ENCODE measurements at places on chromosomes 13 and 19. TPM values are rescaled to one million over a fixed set of nuclear protein-coding genes. Genes with fewer than 3 reads are reported as not detected.

DNA sequence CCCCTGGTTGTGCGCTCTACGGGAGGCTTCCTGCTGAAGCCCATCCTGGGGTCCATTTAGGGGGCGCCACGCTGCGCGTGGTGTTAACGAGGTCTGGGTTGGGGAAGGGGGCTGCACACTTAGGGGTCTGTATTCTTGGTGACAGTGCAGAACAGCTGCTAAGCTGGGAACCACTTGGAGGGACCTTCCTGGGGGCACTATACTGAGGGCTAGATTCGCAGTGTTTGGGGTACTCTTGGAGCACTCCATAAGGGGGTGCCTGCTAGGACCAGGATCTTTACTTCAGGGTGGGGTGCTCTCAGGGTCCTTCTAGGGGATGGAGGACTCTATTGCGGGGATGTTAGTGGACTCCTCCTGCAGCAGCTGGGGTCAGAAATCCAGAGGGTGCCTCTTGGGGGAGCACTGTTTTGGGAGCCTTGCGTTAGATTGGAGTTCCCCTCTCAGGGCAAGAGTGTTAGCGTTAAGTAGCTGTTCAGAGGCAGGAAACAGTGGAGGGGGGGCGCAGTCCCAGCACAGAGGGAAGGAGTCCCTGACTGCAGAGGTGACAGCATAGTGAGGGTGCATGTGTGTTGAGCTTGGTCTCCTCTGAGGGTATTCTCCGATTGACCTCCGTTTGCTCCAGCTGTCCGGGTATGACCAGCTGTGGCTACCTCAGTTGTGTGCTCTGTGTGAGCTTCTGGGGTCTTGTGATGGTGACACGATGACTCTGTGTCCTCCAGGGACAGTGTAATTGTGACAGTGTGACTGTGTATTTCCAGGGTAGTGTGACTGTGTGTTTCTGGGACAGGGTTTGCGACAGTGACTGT, 1.1 kb downstream of the PDE4A start:
- no peak for DNase-seq
- peaks cover 55% of the 10 kb centered on the region for H3K27me3 ChIP-seq
- H3K4me1 ChIP-seq = peaks cover 79% of the 10 kb centered on the region
- H3K36me3 ChIP-seq = no peaks in the 10 kb centered on the region

DNA sequence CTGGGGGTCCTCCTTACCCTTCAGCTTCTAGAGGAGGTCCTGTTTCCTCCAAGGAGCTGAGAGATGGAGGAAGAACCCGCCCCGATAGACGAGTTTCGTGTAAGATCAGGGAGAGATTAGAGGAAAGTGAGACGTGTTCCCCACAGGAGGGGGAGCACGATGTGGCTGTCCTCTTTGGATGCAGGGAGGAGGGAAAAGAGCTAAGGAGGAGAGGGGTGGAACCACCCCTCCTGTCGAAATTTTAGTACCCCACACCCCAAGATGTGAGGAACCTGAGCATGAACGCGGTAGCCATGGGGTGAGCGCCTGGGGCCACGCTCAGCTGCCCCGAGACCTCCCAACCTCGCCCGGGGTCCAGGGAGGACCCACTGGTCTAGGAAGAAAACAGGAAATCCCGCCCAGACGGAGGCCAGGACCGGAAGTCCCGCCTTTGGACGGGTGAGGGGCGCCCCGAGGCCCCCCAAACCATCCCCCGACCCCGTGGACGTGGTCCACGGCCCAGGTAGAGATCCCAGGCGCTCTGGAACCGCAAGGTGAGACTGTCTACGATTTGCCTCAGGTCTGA, 1.2 kb downstream of the AKT1S1 start:
- H3K36me3 ChIP-seq = peaks cover 10% of the 10 kb centered on the region
- peak overlapping the region; percentile 98 for H3K27ac ChIP-seq
- peaks cover 19% of the 10 kb centered on the region for H3K4me1 ChIP-seq

- H3K4me1 ChIP-seq = peaks cover 20% of the 10 kb centered on the region
- no peak for DNase-seq
- H3K27ac ChIP-seq = no peak overlapping the region
These were observed 167.1 kb downstream of the LMO7 start for GRCh38 chr13:75803164-75803611.

- DNase-seq = no peak
- no peaks in the 10 kb centered on the region for H3K27me3 ChIP-seq
- H3K36me3 ChIP-seq = peaks cover 8% of the 10 kb centered on the region
- no peak overlapping the region for H3K4me3 ChIP-seq
These were observed 9.2 kb downstream of the RANBP3 start for GRCh38 chr19:5968431-5969373.

DNA sequence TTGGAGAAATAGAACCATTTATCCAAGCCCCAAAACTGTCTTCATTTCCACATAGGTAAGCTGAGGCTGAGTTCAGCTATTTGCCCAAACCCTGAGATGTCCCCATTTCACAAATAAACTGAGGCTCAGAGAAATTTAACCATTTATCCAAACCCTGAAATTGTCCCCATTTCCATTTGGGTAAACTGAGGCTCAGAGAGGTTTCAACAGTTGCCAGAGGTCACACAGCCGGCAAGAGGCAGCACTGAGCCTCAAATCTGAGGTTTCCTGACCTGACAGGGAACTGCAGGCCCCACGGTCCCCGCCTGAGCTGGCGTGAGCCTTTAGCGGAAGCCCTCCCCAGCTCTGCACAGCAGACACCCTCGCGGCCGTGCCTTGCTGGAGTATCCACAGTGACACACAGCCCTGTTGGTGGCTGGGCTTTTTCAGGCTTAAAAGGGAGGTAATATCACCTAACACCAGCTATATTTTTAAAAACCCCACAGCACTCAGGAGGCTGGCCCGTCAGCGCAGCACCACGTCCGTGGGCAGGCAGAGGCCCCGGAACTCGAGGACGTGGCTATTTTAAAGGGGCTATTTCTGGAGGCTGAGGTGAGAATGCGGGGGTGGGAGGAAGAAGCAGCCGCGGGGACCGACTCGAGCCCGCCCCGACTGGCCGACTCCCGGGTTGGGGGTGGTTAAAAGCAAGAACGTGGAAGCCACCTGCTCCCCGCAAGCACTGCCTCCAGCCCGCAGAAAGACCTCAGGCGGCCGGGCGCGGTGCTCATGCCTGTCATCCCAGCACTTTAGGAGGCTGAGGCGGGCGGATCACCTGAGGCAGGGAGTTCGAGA, 18.5 kb downstream of the PTPRS start:
- no peak overlapping the region for H3K27ac ChIP-seq
- DNase-seq = no peak
- H3K4me1 ChIP-seq = no peaks in the 10 kb centered on the region
- peaks cover 5% of the 10 kb centered on the region for H3K27me3 ChIP-seq
- no peaks in the 10 kb centered on the region for H3K36me3 ChIP-seq
- H3K4me3 ChIP-seq = no peak overlapping the region

GRCh38 chr13:101092985-101093384, 323.3 kb downstream of the NALCN start:
- no peaks in the 10 kb centered on the region for H3K27me3 ChIP-seq
- H3K4me3 ChIP-seq = no peak overlapping the region
- H3K27ac ChIP-seq = no peak overlapping the region
- H3K4me1 ChIP-seq = no peaks in the 10 kb centered on the region
- H3K36me3 ChIP-seq = no peaks in the 10 kb centered on the region

DNA sequence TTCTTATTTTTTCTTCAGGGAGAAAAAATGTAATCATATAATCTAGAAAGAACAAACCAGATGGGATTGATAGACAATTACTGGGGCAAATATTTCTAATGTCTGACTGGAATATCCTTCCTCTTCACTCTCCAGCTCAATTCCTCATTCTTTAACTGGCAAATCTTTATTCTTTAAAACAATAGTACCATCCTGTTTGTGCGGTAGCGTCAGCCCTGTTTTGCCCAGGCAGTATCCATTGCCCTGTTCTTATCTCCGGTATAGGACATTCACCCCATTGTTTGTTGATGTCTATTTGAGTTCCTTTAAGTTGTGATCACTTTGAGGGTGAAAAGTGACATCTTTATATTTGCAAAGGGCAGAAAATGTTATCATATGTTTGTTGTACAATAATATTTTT, 185.4 kb downstream of the POSTN start:
- no peak overlapping the region for H3K4me3 ChIP-seq
- H3K27ac ChIP-seq = no peak overlapping the region
- DNase-seq = no peak
- no peaks in the 10 kb centered on the region for H3K27me3 ChIP-seq
- no peaks in the 10 kb centered on the region for H3K36me3 ChIP-seq

DNA sequence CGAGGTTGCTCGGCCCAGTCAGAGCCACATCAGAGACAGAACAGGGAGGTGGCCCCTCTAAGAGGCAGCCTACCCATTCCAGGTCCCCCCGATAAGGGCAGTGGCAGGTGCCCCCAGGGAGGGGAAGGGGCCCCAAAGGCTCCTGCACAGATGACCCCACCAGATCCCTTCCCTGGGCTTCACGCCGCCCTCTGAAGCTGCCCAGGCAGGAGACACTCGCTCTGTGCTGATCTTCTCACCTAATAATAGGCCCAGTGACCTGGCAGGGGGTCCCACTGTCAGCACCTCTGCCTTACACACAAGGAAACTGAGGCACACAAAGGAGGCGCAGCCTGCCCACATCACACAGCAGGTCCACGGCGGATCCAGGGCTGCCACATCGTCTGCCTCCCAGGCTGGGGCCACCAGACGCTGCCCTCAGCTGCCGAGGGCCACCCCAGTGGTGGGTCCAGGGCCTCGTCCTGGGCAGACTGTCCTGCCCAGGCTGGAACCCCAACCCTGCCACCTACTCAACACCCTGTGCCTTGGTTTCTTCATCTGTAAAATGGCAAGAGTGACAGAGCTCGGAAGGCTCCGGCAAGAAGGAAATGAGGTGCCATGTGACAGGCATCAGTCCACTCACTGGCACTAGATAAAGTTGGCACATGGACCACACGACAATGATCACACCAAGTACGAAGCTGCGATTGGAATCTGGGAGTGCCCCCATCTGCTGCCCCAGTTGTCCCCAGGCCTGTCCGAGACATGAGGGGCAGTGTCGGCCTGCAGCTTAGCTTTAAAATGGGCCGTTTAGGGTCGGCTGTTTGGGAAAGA, 56.5 kb downstream of the KLF2 start:
- DNase-seq = no peak
- H3K27ac ChIP-seq = no peak overlapping the region
- H3K4me3 ChIP-seq = peak overlapping the region; percentile 4
- peaks cover 18% of the 10 kb centered on the region for H3K36me3 ChIP-seq

- no peaks in the 10 kb centered on the region for H3K36me3 ChIP-seq
- no peaks in the 10 kb centered on the region for H3K27me3 ChIP-seq
- H3K27ac ChIP-seq = no peak overlapping the region
These were observed 24.5 kb downstream of the CFAP97D2 start for GRCh38 chr13:114203536-114203935.

DNA sequence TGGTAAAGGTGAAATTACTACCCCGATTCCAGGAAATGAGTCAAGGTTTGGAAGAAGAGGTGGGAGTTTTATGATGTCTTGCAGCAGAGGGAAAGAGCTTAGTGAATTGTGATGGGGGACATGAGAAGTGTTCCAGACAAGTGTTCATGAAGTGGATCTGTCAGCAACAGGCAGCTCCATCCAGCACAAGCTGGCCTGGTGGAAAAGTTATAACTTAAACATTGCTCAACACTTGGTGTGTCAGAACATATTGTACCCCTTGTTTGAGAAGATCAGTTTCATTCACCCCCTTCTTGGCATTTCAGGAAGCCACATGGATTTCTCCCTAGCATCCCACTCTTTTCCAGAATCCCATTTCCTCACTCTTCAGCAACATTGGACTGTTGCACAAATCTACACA, 222.0 kb downstream of the B3GLCT start:
- no peak overlapping the region for H3K27ac ChIP-seq
- no peak overlapping the region for H3K4me3 ChIP-seq
- DNase-seq = no peak
- H3K4me1 ChIP-seq = no peaks in the 10 kb centered on the region

- H3K4me1 ChIP-seq = peaks cover 10% of the 10 kb centered on the region
- no peak overlapping the region for H3K27ac ChIP-seq
- H3K27me3 ChIP-seq = no peaks in the 10 kb centered on the region
These were observed 22.8 kb upstream of the GAS6 start for GRCh38 chr13:113886561-113887112.

DNA sequence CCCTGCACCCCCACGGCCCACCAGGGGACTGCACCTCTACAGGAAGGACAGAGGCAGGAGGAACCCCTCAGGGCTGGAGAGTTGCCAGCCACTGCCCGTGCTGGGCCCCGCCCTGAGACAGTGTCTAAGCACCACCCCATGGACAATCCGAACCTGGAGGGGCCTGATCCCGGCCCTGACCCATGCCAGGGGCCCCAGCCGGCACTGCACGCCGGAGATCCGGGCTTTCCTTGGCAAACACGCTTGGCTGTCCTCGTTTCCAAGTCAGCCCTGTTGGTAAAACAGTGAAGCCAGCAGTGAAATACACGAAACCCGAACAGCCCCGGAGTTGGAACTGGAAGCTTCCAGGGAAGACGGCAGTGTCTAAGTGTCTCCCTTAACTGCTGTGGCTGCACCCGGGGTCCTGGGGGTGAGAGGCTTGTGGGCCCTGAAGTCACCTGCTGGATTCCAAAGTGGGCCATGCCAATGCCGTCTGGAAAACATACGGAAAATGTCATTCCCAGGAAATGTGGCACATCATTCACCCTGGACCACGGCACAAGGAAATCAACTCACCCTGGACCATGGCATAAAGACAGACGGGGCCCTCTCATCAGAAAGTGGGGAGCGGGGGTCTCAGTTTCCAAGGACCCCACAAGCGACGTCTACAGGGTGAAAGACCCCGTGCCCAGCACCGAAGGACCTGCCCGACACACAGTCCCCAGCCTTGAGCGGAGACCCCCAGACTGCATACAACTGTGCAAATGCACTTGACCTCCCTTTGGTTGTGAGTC, 30.9 kb downstream of the RASA3 start:
- H3K27ac ChIP-seq = no peak overlapping the region
- no peak overlapping the region for H3K4me3 ChIP-seq
- H3K4me1 ChIP-seq = peaks cover 80% of the 10 kb centered on the region
- H3K27me3 ChIP-seq = no peaks in the 10 kb centered on the region
- peak; percentile 45 for DNase-seq

DNA sequence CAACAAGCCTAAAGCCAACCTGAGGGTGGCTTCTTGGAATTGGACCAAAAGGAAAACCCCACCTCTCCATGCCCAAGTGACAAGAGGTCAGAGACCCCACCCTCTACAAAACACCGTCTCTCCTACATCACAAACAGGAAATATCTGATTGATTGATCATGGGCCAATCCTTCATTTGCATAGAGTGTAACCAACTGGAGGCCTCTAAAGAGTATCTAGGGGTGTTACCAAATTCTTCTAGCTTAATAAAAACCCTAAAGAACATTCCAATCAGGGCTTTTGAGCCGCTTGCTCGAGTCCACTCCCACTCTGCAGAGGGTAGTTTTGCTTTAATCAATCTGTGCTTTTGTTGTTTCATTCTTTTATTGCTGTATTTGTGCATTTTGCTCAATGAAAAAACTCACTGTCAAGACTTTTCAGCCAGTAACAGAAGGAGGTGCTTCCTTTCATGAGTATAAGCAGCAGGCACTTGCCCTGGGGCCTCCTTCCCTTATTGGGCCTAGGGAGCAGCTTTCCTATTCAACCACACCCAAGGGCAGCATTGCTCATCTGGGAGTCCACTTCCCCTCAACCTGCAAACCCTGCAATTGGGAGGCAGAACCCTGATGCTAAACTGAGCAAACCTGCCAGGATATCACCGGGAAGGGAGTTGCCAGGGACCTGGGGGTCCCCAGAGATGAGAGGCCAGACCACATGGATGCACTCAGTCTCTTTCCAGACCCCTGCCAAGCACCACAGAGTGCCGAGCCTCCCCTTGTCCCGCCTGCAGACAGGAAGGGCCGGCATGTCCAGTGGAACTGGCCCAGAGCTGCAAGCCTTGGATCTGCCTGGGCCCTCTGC, 154.3 kb upstream of the VSTM2B start:
- no peaks in the 10 kb centered on the region for H3K4me1 ChIP-seq
- no peak overlapping the region for H3K27ac ChIP-seq
- H3K36me3 ChIP-seq = no peaks in the 10 kb centered on the region
- H3K4me3 ChIP-seq = no peak overlapping the region

The SOX1 gene
- not detected for total RNA-seq

The CGB8 gene
- total RNA-seq = not detected

The FAAP24 gene
- 9.3 TPM for total RNA-seq

The SBK2 gene
- not detected for total RNA-seq

The KIR3DL2 gene
- 0.28 TPM for total RNA-seq

The ACER1 gene
- not detected for total RNA-seq

The DIRAS1 gene
- 0.18 TPM for total RNA-seq

The KLK15 gene
- total RNA-seq = not detected

All from CD8-positive, alpha-beta memory T cell (primary cell).